ENCODE measurements at places on chromosomes 7 and 10.

GRCh38 chr7:2173189-2173827 is 59.4 kb downstream of the MAD1L1 start:
- DNase-seq = no peak

- no peak for DNase-seq
Observed at GRCh38 chr7:34564091-34564490, 93.9 kb upstream of the NPSR1 start.

GRCh38 chr7:42479452-42479815 is 242.4 kb upstream of the GLI3 start:
- DNase-seq = no peak

- DNase-seq = no peak
Observed at GRCh38 chr10:29470355-29470705, 164.4 kb downstream of the SVIL start.

DNA sequence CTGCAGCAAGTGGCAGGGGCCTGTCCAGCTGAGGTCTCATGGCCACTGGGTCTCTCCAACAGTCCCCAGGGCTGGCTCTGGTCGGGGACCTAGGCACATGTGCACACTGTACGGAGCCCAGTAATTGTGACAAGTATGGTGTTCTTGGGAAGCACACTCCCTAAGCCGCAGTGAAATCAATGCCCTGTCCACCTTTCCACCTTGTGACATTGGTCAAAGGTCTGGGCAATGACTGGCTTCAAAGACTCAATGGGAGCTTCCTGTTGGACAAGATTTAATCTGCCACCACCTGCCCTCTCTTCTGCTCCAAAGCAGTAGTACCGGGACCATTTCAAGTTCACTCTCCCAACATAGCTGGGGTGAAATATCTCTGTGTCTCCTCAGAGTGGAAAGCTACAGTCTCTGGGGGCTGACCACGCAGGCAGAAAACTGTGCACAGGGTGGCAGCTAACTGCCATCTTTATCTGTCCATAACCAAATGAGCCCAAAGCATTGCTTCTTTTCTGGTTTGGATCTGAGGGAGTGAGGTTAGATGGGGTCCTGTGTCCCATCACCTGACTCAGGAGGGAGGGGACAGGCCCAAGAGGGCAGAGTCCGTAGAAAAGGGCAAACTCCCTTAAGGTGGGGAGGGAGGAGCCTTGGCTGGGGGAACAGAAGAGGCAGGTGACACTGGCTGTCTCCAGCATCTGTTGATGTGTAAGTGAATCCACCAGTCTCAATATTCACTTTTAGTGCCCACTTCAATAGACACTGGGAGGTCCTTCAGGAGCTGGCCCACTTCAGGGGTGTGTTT is 307.7 kb downstream of the TNS3 start:
- no peak for DNase-seq

DNA sequence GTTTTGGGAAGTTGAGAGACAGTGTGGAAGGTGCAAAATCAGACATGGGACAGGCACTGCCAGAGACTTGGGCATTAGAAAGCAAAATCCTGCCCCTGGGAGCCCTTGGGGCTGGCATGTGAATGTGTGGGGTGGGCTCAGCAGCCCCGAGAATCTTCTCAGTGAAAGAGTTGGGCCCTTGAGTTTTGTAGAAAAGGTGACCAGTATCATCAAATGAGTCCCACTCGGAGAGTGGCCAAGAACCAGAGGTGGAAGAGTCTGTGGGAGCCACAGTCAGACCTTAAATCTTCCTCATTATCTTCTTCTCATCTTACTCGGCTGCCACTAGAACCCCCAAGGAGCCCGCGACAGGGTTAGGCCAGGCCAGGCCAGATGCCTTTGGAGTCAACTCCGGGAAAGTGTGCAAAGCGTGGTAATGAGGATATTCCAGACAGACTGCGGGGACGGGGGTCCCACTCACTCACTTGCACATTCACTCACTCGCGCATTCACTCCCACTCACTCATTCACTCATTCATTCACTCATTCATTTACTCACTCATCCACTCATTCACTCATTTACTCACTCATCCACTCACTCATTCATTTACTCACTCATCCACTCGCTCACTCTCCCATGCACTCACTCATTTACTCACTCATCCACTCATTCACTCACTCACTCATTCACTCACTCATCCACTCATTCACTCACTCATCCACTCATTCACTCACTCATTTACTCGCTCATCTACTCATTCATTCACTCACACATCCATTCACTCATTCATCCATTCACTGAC is 74.9 kb downstream of the CARD11 start:
- no peak for DNase-seq

DNA sequence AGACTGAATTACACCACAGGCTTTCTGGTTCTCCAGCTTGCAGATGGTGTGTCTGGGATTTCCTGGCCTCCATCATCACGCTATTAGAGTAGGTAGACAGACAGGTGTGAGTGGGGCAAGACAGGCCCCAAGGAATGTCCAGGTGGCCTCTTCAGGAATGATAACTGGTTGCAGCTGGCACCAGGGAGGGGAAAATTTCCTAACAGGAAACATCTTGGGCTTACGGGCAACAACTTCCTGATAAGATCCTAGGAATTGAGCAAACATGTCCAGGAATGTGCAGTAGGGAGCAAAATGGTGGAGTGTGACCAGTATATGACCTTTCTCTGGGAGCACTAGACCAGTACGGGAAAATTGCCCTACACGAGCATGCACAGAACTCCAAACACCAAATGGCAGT is 11.3 kb downstream of the XRCC2 start:
- no peak for DNase-seq
